Natural killer cell (primary cell): ENCODE measurements at places on chromosomes 12 and 14.

DNA sequence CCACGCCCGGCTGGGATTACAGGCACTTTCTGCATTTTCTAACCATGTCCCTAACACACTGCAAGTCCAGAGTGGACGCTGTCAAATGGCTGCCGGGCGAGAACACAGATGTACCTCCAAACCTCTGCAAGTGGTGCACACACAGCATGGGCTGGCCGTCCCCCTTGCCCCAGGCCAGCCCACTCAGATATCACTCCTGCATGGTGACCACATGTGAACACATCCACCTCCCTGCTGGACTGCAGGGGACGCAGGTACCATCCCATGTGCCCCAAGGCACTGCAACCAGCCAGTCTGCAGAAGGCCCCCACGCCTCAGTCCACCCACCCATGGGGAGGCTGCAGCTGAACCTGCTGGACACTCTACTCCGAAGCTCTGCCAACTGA is 14.0 kb downstream of the BRF1 start:
- H3K36me3 ChIP-seq, result peaks cover 3% of the 10 kb centered on the region
- no peak overlapping the region for H3K27ac ChIP-seq
- peaks cover 36% of the 10 kb centered on the region for H3K4me1 ChIP-seq
- H3K4me3 ChIP-seq, result no peak overlapping the region
- H3K27me3 ChIP-seq, result no peaks in the 10 kb centered on the region

GRCh38 chr12:71848212-71848611 is 8.7 kb downstream of the TBC1D15 start:
- no peaks in the 10 kb centered on the region for H3K36me3 ChIP-seq
- H3K4me1 ChIP-seq, result no peaks in the 10 kb centered on the region
- H3K27ac ChIP-seq, result no peak overlapping the region
- DNase-seq, result no peak

GRCh38 chr12:59182191-59182590 is 261.9 kb upstream of the LRIG3 start:
- no peak for DNase-seq
- no peak overlapping the region for H3K4me3 ChIP-seq
- H3K36me3 ChIP-seq, result no peaks in the 10 kb centered on the region
- H3K27me3 ChIP-seq, result no peaks in the 10 kb centered on the region

DNA sequence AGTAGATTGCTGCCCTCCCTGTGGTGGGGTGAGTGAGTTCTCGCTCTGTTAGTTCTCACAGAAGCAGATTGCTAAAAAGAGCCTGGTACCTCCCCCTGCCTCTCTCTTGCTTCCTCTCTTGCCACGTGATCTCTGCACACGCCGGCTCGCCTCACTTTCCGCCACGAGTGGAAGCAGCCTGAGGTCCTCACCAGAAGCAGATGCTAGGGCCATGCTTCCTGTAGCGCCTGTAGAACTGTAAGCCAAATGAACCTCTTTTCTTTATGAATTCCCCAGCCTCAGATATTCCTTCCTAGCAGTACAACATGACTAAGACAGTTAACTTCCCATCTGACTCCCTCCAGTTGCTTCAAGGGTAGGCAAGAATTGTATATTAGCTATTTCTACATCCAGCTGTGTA is 76.2 kb downstream of the ETV6 start:
- H3K36me3 ChIP-seq, result no peaks in the 10 kb centered on the region
- H3K27ac ChIP-seq, result no peak overlapping the region

DNA sequence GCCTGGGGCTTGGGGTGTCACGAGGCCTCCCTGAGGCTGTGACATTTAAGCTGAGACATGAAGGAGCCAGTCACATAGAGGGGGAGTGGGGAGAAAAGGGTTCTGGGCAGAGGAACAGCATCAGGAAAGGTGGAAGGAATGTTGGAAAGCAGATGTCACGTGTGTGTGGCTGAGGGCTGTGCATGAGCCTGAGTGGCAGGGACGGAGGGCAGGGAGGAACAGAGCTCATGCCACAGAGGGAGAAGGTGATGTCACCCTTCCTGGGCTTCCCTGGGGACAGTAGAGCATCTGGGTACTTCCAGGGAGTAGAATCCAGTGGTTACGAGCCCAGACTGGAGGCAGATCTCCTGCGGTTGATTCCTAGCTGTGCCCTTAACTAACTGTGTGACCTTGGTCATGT is 32.0 kb upstream of the JDP2 start:
- no peak overlapping the region for H3K4me3 ChIP-seq
- DNase-seq, result no peak
- H3K36me3 ChIP-seq, result no peaks in the 10 kb centered on the region
- no peaks in the 10 kb centered on the region for H3K27me3 ChIP-seq
- no peak overlapping the region for H3K27ac ChIP-seq
- peaks cover 6% of the 10 kb centered on the region for H3K4me1 ChIP-seq

DNA sequence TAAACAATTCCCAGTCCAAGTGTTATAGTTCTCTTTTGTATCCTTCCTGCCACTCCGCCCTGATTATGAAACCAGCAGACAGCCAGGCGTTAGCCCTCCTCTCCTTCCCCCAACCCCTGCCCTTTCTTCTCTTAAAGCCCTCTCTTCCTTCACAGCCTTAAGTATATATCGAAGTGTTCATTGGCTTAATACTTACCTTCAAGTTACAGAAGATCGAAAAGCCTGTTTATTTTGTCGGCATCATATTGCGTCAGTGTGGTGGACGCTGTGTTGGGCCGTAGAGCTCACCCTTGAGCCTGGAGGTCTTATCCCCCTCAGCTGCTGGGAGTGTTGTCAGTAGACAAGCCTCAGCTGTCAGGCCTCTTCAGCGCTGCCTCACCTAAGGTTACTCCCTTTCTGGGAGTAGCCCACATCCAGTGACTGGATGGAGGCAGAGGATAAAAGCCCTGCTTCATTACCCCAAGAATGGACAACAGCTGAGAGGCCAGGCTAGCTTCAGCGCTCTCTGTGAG is 36.2 kb downstream of the CMAS start:
- no peak overlapping the region for H3K4me3 ChIP-seq
- H3K27ac ChIP-seq, result no peak overlapping the region
- H3K36me3 ChIP-seq, result no peaks in the 10 kb centered on the region
- H3K27me3 ChIP-seq, result no peaks in the 10 kb centered on the region

DNA sequence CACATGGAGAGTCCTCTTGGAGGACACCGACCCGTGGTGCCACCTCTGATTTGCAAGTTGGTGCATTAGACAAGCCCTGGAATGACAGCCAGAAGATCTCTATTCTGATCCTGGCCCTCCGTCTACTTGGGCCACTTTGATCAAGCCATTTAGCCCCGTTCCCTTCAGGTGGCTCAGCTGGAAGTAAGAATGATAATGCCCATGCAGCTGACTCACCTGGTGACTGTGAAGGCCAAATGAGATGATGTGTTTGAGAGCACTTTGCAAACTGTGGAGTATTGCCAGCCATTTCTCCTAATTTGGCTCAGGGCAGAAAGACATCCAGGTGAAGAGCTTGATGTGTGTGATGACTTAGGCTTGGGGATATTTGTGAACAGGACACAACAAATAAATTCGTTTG is 165.9 kb downstream of the ETV6 start:
- H3K27me3 ChIP-seq, result no peaks in the 10 kb centered on the region
- H3K4me1 ChIP-seq, result peaks cover 14% of the 10 kb centered on the region
- DNase-seq, result no peak
- H3K4me3 ChIP-seq, result no peak overlapping the region
- H3K27ac ChIP-seq, result no peak overlapping the region

GRCh38 chr14:64692189-64692985 is 11.8 kb upstream of the PLEKHG3 start:
- DNase-seq, result no peak
- no peak overlapping the region for H3K4me3 ChIP-seq
- no peak overlapping the region for H3K27ac ChIP-seq
- H3K27me3 ChIP-seq, result no peaks in the 10 kb centered on the region
- H3K36me3 ChIP-seq, result no peaks in the 10 kb centered on the region
- H3K4me1 ChIP-seq, result peaks cover 36% of the 10 kb centered on the region

DNA sequence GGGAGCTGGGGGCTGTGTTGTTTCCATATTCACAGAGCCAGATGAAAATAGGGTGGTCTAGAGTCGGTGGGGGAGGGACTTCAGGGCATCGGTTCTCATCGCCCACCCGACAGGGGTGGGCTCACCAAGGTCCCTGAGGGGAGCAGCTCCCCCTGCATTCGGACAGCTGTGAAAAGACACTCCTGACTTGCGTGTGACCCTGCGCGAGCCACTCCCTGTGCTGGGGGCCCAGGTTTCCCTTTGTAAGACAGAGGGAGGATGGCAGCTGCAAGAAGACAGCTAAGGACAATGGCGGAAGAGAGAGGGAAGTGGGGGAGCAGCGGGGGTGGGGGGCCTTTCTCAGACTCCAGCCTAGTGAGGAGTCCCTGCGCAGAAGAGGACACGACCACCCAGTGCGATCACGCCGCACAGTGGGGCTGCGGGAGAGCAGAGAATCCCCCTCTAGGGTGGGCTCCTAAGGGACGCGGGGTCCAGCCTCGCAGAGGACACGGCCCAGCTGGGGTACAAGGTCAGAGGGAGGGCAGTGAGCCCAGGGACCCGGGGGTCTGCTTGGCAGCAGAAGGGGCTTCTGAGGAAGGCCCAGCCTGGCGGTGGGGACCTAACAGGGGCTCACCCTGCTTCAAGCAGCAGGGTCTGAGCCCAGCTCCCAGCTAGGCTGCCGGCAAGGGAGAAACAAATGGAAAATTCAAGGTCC is 326.9 kb upstream of the DIO3 start:
- H3K27ac ChIP-seq, result no peak overlapping the region
- H3K36me3 ChIP-seq, result no peaks in the 10 kb centered on the region
- no peak for DNase-seq
- H3K27me3 ChIP-seq, result no peaks in the 10 kb centered on the region
- no peaks in the 10 kb centered on the region for H3K4me1 ChIP-seq

GRCh38 chr14:77812028-77812427 is 12.1 kb downstream of the ADCK1 start:
- H3K4me1 ChIP-seq, result no peaks in the 10 kb centered on the region
- no peak overlapping the region for H3K4me3 ChIP-seq
- no peaks in the 10 kb centered on the region for H3K36me3 ChIP-seq
- H3K27me3 ChIP-seq, result no peaks in the 10 kb centered on the region
- no peak for DNase-seq

DNA sequence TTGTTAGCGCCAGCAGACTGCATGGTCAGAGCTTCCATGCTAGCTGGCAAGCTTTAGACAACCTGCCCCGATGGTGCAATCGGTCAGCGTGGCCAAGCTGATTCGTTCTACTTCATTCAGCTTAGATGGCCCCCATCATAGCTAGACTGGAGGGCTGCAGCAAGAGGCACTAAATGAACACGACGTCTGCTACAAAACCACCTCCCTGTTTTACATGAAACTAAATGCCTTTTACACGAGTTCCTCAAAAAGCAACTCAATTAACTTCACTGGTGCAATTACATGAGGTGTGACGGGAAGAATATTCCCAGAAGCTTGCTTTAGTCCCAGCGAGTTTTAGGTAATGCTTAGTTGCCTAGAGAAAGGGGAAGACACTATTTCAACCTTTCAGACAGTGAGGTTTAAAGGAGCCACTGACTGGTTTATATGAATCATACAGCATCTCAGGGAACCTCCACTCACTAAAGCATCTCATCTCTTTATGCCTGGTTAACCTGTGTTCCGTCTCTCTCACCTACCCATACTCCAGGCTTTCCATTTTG is 8.4 kb downstream of the NIN start:
- H3K27ac ChIP-seq, result peak overlapping the region; percentile 83
- peaks cover 36% of the 10 kb centered on the region for H3K4me1 ChIP-seq
- peaks cover 4% of the 10 kb centered on the region for H3K36me3 ChIP-seq
- H3K27me3 ChIP-seq, result no peaks in the 10 kb centered on the region
- H3K4me3 ChIP-seq, result no peak overlapping the region
- peak; percentile 28 for DNase-seq

- no peaks in the 10 kb centered on the region for H3K4me1 ChIP-seq
- H3K27ac ChIP-seq, result no peak overlapping the region
- no peaks in the 10 kb centered on the region for H3K36me3 ChIP-seq
- no peak overlapping the region for H3K4me3 ChIP-seq
- no peaks in the 10 kb centered on the region for H3K27me3 ChIP-seq
Measured at GRCh38 chr12:53579545-53579955, 46.6 kb downstream of the ATF7 start.

- no peak for DNase-seq
- no peaks in the 10 kb centered on the region for H3K36me3 ChIP-seq
- H3K27ac ChIP-seq, result no peak overlapping the region
- no peaks in the 10 kb centered on the region for H3K27me3 ChIP-seq
Measured at GRCh38 chr14:29636870-29637269, 290.8 kb downstream of the PRKD1 start.

DNA sequence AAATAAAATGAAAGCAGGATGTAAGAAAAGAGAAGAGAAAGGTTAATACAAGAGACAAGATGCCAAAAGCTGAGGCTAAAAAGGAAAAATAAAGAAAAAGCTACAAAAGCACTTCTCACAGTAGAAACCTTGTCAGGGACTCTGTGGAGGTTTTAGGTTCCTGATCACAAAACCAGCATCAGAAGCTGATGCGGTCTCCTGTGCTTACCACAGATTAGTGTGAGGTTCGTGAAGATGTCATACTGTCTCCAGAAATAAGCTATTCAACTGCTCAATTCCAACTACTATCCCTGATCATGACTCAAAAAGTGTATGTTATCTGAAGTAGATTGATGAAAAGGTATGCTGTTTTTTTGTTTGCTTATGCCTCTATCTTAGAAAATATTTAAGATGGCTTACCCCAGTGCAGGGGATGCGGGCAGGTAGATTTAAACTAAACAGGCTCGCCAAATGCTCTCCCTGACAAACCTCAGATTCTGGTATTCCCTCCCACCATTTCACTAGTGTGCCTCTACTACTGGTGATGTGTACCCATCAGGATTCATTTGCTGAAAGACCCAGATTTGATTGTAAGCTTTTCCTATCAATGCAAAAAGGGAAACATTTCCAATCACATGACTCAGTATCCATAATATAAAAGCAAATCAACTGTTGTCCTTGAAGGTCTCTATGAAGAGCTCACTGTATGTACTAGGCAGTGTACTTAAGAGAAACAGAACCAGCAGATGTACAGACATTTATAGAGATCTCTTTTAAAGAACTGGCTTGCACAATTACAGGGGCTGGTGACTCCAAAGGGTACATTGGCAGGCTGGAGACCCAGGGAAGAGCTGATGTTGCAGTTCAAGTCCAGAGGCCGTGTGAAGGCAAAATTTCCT is 169.5 kb upstream of the FOXN3 start:
- no peaks in the 10 kb centered on the region for H3K27me3 ChIP-seq
- H3K4me3 ChIP-seq, result no peak overlapping the region
- H3K4me1 ChIP-seq, result peaks cover 27% of the 10 kb centered on the region
- no peaks in the 10 kb centered on the region for H3K36me3 ChIP-seq

GRCh38 chr14:77469539-77469938 is 11.6 kb downstream of the AHSA1 start:
- peaks cover 46% of the 10 kb centered on the region for H3K36me3 ChIP-seq
- DNase-seq, result no peak
- no peaks in the 10 kb centered on the region for H3K27me3 ChIP-seq
- no peak overlapping the region for H3K4me3 ChIP-seq
- H3K27ac ChIP-seq, result no peak overlapping the region
- no peaks in the 10 kb centered on the region for H3K4me1 ChIP-seq
